Hippocampal formation (tissue), 2 donors: ENCODE measurements at places on chromosomes 1 and 21.

- no peak for DNase-seq
Measured at GRCh38 chr21:38460171-38460742, 38.0 kb downstream of the ERG start.

- no peak for DNase-seq
Measured at GRCh38 chr1:55088413-55088812, 49.1 kb downstream of the PCSK9 start.

DNA sequence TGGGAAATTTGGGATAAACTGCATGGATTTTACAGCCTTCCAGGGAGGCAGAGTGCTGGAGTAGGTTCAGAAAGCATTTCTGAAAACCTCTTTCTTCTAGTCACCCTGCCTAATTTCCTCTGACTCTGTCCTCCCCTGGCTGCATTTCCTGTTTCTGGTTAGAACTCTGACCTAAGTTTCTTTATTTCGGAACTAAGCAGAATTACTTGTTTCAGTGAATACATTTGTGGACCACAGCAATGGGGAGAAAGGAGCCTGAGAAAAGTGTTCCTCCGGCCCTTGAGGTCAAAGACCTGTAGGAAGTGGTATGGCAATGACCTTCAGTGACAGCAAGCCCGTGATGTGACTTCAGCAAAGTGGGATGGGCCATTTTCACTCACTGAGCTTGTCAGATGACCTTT lies 173.4 kb upstream of the RUNX1 start:
- no peak for DNase-seq

- no peak for DNase-seq
Measured at GRCh38 chr1:111484391-111485026, 10.7 kb downstream of the C1orf162 start.

- DNase-seq: no peak
Measured at GRCh38 chr1:9451081-9451480, 88.2 kb upstream of the SLC25A33 start.

- no peak for DNase-seq
Measured at GRCh38 chr1:1021920-1022259, 2.0 kb downstream of the AGRN start.

- DNase-seq: no peak
Measured at GRCh38 chr1:176055398-176055797, 151.7 kb downstream of the COP1 start.

DNA sequence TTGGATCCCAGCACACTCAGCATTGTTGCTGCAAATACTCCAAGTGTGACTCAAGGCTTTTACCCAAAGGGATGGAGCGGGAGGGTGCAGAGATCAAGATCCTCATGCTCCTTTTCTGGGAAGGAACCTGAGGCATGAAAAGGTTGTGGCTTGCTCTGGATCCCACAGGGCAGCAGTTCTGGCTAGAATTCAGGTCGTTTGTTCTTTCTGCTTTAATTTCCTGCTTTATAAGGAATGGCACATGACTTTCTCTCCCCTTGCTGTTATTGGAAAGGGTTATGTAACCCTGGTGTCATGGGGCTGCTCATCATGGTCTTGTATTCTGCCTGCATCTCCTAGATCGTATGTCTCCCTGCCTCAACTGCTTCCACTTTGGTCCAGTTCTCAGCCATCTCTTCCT lies 101.6 kb downstream of the NOS1AP start:
- DNase-seq: no peak

GRCh38 chr1:9282696-9282955 lies 10.1 kb upstream of the SPSB1 start:
- no peak for DNase-seq

- no peak for DNase-seq
Measured at GRCh38 chr1:38546636-38547035, 312.9 kb downstream of the RRAGC start.

GRCh38 chr1:31390071-31390470 lies 17.2 kb upstream of the FABP3 start:
- no peak for DNase-seq

GRCh38 chr1:10658396-10659066 lies 137.9 kb downstream of the CASZ1 start:
- DNase-seq: no peak

GRCh38 chr1:97247196-97247595 lies 525.6 kb downstream of the PTBP2 start:
- DNase-seq: no peak

DNA sequence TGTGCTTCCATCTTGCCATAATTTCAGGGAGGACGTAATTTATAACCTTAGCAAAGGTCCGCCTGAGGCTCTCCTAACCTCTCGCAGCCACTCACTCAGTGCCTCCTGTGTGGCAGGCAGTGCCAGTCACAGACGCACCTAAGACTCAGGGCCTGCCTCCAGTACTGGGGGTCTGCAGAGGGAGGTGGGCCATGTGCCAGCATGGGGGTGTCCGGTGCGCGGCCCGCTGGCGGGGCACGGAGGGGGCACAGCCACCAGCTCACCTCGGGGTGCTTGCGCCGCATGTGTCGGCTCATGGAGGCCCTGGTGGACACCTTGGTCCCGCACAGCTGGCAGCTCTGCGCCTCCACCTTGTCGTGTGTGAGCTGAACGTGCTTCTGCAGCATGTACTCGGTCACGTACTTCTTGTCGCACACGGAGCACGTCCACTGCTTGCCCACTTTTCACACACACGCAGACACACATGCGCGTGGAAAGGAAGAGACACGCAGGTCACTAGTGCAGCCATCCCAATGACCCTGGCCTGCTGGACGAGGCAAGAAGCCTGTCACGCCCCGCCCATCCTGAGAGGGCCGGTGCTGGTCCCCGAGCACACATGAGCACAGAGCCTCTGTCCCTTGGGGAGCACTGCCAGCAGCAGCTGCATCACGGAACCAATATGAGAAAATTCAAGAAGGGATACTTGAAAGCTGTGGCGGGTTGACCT lies 43.2 kb upstream of the RIPK4 start:
- no peak for DNase-seq

GRCh38 chr1:54723985-54724384 lies 8.3 kb downstream of the TTC4 start:
- no peak for DNase-seq

GRCh38 chr1:38244218-38244845 lies 197.7 kb upstream of the POU3F1 start:
- DNase-seq: no peak

DNA sequence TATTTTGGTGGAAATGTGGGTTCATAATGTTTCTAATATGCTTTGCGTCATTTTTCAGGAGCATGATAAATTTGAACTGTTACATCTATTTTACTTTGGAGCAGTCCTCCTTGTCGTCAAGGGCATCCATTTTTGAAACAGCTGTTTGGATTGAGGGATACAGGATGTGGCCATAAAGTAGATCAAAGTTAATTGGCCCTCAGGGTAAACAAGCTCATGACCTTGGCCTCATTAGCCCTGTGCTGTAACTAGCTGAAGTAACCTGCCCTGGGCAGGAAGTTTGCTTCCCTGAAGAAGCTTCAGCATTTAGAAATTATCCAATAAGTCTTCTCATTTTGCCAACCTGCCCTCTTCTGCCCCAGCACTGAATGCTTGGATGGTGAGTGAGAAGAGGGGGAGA lies 24.8 kb upstream of the RGL1 start:
- DNase-seq: no peak

DNA sequence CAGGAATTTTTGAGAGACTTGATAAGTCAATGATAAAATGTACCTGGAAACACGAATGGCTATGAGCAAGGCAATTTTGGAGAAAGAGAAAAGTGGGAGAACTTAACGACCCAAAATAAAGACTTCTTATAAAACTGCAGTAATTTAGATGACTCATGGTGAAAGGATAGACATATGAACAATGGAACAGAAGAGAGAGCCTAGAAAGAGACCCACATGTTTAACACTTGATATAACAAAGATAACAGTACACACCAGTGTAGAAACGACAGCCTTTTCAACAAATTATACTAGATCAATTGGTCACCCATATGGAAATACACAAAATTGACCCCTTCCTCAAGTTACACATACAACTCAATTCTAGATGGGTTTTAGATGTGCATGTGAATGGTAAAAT lies 117.5 kb upstream of the GALNT2 start:
- DNase-seq: no peak

DNA sequence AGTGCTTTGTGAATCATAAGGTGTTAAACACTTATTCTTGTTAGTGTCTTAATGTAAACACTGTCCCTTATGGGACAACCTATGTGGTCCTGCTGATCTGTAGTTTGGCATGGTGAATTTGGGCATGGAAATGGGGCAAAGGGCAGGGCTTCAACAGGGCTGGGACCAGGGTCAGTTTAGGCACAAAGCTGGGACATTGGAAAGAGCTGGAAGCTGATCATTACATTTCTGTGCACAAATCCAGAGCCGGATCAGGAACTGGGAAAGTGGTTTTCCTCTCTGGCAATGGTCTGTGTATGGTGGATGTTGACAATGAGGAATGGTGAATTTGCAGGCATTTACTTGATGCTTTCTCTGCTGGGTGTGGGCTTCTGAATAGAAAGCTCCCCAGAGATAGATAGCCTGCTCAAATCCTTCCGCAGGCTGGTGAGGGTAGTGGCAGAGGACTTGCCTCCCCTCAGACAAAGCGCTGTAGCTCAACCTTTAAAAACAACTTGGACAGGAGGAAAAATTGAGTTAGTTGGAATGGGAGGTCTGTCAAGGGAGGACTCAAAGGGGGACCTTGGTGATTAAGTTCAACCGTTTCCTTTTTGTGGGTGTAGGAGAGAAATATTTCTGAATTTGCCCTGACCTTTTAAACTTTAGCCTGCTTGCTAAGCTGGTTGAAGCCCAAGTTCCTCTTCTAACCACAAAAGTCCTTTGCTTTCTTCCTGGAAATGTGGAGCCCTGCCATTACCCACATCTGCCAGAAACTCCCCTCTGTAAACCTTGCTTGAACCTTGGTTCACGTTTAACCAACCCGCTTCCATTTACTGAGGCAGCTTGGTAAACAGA lies 35.3 kb downstream of the HLX start:
- no peak for DNase-seq

- no peak for DNase-seq
Measured at GRCh38 chr1:240021709-240022108, 70.0 kb upstream of the FMN2 start.

- DNase-seq: no peak
Measured at GRCh38 chr21:32772281-32773047, 909 bp upstream of the PAXBP1 start.

- DNase-seq: no peak
Measured at GRCh38 chr1:21260405-21261125, 29.7 kb downstream of the ECE1 start.

DNA sequence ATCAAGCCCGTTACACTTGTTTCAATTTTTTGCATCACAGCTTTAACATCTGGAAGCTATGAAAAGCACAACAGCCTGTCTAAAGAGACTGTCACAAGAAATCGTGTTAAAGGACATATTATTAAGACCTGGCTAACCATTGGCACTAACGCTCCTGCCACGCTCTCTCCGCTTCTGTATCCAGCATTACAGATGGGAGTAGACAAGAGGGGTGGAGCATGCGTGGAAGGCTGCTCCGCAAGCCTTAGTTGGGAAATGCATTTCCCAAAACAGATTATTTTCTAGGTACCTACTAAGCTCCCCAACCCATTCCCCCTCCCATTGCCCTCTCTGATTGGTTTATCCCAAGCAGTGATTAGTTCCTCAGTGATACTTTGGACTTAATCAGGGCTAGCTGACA lies 72.4 kb downstream of the NTNG1 start:
- DNase-seq: no peak

DNA sequence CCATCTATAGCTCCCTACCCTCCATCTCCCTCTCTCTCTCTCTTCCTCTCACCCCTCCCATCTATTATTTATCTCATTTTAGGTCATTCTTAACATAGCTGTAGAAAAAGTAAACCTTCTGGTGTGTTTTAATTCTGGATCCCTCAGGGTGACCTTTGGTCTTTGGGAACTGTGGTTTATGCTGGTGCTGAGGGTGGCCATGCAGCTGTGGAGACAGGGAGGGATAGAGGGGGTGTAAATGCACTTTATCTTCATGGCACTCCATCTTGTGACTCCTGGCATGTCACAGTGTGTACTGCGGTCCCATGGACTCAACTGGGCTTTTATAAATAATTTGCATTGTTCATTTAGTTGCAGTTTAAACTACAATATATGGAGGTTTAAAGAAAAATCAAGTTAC lies 50.2 kb upstream of the RUNX1 start:
- DNase-seq: no peak
